ENCODE measurements at places on chromosomes 7 and 10. TPM values are rescaled to one million over a fixed set of nuclear protein-coding genes. Genes with fewer than 3 reads are reported as not detected.

The OPALIN gene
- not detected for total RNA-seq

The TACC2 gene
- not detected for total RNA-seq

The GTF2I gene
- 271 TPM for total RNA-seq

The NUTM2B gene
- total RNA-seq: 0.80 TPM

The ZNF485 gene
- total RNA-seq: 8.4 TPM

The SPACDR gene
- 3.7 TPM for total RNA-seq

The C7orf57 gene
- not detected for total RNA-seq

The H2BK1 gene
- total RNA-seq: 3.1 TPM

The GIMAP6 gene
- 0.39 TPM for total RNA-seq

The OR6B1 gene
- not detected for total RNA-seq

The SLC16A9 gene
- total RNA-seq: not detected

- no peak for DNase-seq
Measured at GRCh38 chr10:48655411-48656240, 29.0 kb upstream of the WDFY4 start.

- no peak for DNase-seq
Measured at GRCh38 chr7:155296006-155296787, 1.5 kb upstream of the INSIG1 start.

DNA sequence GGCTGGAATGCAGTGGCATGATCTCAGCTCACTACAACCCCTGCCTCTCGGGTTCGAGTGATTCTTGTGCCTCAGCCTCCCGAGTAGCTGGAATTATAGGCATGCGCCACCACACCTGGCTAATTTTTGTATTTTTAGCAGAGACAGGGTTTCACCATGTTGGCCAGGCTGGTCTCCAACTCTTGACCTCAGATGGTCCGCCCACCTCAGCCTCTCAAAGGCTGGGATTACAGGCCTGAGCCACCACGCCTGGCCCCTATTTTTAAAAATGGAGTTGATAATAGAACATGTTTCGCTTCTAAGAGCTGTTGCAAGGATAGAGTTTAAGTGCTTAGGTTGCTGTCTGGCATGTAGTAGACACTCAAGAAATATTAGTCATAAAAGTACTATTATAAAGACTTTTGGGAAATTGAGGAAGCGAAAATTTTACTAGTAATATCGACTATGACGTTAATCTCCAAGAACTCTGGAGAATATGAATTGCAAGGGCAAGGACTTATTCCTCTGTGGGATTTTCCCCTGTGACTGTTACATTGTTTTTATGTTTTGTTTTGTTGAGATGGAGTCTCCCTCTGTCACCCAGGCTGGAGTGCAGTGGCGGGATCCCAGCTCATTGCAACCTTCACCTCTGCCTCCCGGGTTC lies 7.9 kb downstream of the GTF2I start:
- DNase-seq: no peak

DNA sequence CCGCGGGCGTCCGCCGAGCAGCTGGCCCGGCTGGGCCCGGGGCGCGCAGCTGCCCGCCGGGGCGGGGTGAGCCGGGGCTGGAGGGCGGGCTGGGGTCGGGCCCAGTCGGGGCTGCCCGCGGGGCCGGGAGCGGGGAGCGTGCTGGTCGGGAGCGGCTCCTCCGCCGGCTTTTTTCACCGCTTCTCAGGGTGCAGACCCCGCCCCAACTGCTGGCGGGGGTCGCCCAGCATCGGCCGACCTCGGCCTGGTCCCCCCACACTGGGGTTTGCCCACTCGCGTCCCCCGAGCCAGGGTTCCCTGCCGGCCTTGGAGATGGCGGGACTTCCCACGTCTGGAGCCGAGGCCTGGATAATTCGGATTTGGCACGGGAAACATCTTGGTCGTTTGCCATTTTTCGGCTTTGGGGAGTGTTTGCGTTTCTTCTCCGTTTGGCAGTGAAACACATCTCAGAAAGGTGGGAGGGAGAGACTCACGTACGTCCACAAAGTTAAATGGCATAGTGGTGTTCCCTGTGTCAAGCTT lies 432 bp downstream of the TMEM248 start:
- DNase-seq: no peak

DNA sequence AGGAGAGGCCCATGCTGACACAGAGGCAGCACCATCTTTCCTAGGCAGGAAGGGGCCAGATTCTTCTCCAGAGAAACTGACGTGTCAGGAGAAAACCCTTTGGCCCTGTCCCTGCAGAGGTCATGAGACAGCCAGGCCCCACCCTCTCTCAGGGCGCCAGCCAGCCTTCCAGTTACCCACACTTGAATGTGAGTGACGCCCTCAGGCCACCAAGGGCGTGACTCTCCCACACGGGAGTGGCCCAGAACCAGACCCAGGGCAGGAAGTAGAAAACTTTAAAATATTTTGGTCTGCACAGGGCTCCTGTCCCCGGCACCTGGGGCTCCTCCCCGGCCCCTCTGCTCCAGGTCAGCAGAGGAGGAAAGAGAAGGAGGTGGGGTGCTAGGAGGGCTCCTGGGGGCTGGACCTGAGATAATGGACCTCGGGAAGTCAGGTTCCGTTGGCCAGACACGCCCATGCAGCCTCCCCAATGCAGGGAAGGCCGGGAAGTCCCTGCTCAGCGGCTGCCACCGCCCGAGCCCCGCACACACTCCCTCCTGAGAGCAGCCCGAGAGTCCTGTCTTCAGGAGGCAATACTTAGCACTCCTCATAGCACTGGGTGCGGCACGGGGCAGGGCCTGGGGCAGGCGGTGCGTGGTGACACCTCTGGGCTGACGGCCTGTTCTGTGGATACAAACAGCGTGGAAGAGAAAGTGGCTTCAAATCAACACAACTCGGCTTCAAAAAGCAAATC lies 67.0 kb upstream of the CFAP46 start:
- no peak for DNase-seq

DNA sequence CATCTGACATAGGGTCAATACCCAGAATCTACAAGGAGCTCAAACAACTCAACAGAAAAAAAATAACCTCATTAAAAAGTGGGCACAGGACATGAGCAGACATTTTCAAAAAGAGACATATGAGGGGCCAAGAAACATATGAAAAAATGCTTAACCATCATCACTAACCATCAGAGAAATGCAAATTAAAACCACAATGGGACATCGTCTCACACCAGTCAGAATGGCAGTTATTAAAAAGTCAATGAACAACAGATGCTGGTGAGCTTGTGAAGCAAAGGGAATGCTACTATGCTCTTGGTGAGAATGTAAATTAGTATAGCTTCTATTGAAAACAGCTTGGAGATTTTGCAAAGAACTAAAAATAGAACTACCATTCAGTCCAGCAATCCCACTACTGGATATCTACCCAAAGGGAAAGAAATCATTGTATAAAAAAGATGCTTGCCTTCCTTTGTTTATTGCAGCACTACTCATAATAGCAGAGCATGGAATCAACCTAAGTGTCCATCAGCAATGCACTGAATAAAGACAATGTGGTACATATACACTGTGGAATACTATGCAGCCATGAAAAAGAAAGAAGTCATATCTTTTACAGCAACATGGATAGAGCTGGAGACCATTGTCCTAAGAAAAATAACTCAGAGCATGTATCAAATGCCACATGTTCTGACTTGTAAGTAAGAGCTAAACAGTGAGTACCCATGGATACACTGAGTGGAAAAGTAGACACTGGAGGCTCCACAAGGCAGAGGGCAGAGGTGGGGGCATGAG lies 139.8 kb downstream of the ADARB2 start:
- DNase-seq: no peak

DNA sequence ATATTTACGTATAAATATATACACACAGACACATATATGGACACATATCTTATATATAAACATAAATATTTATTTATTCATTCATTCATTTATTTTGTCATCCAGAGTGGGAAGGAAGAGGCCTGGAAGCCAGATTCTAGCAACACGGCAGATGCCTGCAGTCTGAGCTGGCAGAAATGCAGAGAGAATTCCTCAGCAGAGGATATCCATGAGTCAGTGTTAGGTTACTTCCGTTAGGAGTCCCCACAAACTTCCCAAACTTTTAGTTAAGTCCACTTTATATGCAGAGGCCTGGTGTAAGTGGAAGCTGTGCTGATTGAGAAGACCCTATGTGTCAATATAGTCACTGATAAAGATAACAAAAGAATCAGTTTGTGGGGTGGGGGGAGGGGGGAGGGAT lies 89.6 kb downstream of the PPP1R17 start:
- DNase-seq: no peak

DNA sequence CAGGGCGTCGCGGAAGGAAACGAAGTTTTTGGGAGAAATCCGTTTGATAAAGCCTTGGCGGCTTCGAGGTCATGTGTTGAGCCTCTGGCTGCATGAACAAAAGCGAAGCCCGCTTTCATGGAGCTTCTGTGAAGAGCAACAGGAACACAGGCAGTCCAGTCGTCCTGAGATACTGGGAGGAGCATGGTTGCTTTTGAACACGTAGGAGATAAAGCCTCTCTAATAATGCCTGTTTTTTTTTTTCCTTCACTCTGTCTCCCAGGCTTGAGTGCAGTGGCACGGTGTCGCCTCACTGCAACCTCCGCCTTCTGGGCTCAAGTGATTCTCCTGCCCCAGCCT lies 473 bp upstream of the ZNF32 start:
- DNase-seq: no peak

- DNase-seq: no peak
Measured at GRCh38 chr7:71637578-71637977, 505.6 kb downstream of the GALNT17 start.

DNA sequence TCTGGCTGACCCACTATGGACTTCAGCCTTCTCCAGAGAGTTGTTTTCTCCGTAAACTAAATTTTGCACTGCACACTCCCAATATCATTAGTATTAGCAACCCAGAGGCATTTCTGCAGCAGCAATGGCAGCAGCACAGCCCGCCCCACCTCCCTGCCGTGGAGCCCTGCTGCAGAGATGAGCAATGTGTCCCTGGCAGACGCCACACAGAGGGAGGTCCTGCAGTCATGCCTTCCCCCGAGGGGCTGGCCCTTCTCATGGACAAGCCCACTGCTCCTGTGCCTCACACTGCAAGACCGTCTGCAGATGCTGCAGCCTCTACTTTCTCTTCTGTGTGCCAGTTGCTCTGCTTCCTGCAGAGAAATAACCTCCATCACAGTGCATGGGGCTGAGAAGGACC lies 393.4 kb upstream of the MKI67 start:
- DNase-seq: no peak

- peak; percentile 23 for DNase-seq
Measured at GRCh38 chr7:124856299-124856888, 73.2 kb downstream of the POT1 start.

DNA sequence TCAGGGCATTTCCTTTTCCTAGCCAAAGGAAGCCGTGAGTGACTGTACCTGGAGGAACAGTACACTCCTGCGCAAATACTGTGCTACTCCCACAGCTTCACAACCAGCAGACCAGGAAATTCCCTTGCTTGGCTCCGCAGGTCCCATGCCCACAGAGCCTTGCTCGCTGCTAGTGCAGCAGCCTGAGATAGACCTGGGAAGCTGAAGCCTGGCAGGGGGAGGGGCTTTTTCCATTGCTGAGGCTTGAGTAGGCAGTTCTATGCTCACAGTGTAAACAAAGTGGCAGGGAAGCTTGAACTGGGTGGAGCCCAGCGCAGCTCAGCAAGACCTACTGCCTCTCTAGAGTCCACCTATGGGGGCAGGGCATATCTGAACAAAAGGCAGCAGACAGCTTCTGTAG lies 291.2 kb downstream of the HGF start:
- DNase-seq: no peak

DNA sequence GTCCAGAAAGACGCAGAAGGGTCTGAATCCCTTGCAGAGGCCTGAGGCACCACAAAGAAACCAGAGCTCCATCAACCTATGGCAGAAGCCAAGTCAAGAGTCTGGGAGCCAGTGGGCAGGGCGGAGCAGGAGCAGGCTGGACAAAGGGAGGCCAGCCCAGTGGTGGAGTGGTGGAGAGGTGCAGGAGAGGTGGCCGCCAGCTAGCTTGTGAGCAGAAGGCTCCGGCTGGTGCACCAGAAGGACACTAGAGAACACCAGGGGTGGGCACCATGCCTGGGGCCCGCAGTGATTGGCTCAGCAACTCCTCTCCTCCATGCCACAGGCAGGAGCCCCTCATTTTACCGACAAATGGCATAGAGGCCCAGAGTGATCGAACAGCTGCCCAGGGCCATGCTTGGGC lies 186.6 kb downstream of the GRID1 start:
- DNase-seq: no peak

- no peak for DNase-seq
Measured at GRCh38 chr7:150340024-150340749, 1.2 kb downstream of the RARRES2 start.

DNA sequence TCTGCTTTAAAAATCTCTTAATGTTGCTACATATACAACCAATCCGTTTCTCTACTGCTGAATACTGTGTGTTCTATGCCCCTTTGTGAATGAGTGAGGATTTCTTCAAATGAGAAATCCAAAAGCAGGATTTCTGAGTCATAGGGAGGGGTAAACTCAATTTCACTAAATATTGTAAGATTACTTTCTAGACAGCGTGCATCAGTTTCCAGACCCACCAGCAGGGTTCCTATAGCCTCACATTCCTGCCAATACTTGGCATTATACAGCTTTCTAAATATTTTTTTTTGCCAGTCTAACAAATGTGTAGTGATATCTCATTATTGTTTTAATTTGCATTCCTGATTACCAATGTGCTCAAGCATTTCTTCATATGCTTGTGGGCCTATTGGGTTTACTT lies 35.5 kb downstream of the GPR158 start:
- no peak for DNase-seq

GRCh38 chr10:62025901-62026879 lies 124.7 kb downstream of the ARID5B start:
- DNase-seq: no peak

GRCh38 chr7:20958572-20958971 lies 171.9 kb upstream of the SP8 start:
- DNase-seq: no peak

GRCh38 chr7:25696571-25696970 lies 455.4 kb upstream of the NFE2L3 start:
- DNase-seq: no peak

- DNase-seq: no peak
Measured at GRCh38 chr7:76037310-76037709, 10.5 kb downstream of the STYXL1 start.

DNA sequence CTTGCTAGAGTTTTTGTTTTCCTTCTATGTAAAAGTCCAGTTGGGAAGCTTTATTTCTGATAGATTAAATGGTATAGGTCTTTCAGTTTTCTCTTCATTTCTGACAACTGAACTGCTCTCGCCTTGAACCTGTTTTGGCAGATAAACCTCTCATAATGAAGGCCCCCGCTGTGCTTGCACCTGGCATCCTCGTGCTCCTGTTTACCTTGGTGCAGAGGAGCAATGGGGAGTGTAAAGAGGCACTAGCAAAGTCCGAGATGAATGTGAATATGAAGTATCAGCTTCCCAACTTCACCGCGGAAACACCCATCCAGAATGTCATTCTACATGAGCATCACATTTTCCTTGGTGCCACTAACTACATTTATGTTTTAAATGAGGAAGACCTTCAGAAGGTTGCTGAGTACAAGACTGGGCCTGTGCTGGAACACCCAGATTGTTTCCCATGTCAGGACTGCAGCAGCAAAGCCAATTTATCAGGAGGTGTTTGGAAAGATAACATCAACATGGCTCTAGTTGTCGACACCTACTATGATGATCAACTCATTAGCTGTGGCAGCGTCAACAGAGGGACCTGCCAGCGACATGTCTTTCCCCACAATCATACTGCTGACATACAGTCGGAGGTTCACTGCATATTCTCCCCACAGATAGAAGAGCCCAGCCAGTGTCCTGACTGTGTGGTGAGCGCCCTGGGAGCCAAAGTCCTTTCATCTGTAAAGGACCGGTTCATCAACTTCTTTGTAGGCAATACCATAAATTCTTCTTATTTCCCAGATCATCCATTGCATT lies 27.1 kb downstream of the MET start:
- DNase-seq: no peak
